ENCODE measurements at places on chromosomes 12 and 14.

GRCh38 chr12:15581006-15581405 is 208.2 kb downstream of the EPS8 start:
- no peak for DNase-seq

DNA sequence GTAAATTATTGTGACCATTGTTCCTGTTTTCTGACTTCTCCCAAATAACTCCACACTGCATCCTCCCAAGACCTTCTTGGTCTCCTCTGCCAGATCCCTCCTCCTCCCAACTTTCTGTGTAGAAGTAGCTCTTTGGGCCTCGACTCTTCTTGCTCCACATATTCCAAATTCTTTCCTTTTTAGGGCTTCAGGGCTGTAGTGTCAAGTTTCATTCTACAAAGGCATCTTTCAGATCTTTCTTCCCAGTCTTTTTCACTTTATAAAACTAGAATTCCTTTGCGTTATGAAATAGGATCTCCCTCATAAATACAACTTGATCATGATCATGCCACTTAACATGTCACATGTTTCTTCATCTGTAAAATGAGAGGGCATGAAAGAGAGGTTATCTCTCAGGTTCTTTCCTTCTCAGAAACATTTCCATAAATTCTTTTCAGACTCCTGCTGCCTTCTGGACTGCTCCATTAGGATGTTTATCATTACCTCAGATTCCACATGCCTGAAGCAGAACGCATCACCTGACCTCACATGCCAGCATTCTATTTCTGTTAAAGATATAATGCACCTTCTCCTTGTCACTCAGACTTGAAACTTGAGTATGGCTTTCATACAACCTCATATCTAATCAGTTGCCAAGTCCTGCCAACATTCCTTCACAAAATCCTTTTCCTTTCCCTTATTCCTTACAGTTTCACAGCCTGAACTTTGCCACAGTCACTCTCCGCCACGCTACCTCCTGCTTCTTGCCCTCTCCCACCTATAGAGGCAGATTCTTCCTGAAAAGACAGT is 8.5 kb downstream of the SLC38A1 start:
- DNase-seq = no peak

DNA sequence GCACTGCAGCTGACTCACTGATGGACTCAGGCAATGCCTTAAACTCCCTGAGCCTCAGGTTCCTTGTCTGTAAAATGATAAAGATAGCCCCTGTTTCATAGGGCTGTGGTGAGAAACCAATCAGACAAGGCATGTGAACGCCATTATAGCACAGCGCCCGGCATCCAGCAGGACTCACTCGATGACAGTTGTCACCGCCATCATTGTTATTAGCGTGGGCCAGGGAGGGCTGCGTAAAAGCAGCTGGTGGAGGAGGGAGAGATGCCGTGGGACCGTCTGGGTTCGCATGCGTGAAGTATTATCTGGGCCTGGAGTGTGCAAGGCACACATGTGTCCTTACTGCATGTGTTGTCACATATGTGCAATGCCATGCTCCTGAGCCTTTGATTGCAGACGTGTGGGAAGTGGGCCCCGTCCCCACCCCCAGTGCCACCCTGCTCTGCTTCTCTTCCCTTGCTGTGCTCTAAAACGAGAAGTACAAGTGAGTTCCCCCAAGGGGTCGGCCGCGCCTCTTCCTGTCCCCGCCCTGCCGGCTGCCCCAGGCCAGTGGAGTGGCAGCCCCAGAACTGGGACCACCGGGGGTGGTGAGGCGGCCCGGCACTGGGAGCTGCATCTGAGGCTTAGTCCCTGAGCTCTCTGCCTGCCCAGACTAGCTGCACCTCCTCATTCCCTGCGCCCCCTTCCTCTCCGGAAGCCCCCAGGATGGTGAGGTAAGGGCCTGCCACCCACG is at the start of gene PTPN6:
Gene PTPN6 (plus strand): TSS at position 546 of the 730 bp plus-strand sequence. CDS start 157 bp downstream, at position 703.
- DNase-seq = no peak

- no peak for DNase-seq
Measured at GRCh38 chr12:126191031-126191891, 1126.0 kb downstream of the AACS start.

GRCh38 chr12:29559198-29559597 is 61.7 kb upstream of the OVCH1 start:
- DNase-seq = no peak

DNA sequence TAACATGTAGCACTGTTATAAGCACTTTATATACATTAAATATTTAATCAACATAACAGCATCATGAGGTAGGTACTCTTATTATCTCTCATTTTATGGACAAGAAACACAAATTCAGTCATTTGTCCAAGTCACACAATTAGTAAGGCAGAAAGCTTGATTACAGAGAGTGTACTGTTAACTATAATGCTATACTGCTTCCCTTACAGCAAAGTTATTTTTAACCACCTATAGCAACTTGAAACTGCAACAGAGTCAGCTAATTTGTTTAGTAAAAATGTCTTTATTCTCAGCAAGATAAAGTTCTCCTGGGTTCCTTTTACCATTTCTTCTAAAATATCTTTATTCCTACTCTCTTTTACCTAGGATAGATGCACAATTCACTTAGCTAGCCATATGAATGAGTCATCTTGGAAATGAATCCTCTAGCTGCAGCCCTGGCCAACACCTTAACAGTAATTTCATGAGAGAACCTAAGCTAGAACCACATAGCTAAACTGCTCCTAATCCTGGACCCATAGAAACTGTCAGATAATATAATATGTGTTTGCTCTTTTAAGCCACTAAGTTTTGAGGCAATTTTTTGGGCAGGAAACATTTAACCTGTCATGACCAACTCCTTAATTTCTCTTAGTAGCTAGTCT is 90.2 kb upstream of the HECTD1 start:
- DNase-seq = no peak

GRCh38 chr12:57190821-57191220 is 25.8 kb upstream of the NXPH4 start:
- DNase-seq = no peak

DNA sequence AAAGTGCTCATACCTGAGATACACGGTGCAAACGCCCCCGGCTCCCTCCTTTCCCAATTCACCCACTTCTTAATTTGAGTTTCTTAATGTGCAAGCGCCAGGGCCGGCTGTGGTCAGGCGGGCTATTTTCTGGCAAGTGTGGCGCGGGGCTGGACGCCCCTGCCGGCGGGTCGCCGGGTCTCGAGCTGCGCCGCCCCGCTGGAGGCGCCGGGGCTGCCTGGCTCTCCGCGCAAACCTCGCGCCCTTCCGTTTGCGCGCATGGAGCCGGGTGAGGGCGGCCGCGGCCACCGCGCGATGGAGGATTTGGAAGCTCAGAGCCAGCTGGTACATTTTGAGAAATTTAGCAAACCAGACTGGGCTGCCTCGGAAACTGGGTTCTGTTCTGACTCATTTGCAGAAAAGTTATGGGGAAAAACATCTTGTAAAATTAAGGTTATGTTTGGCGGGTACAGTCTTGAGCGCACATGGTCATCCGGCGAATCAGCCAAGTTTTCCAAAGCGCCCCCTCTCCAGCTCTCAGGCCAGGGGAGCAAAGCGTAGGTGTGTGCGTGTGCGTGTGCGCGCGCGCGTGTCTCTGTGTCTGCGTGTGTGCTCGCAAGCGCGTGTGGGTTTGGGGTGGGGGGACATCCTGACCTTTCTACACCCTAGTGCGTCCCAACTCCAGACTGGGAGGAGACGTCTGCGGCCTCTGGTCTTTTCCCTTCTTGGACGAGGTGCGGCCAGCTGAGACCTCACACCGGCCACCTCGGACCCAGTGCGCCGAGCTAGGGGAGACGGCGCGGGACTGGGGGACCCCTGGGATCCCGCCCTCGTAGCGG is 6.5 kb upstream of the OTX2 start:
- DNase-seq = no peak
